T-helper 22 cell (primary cell): ENCODE measurements at places on chromosomes 4 and X.

DNA sequence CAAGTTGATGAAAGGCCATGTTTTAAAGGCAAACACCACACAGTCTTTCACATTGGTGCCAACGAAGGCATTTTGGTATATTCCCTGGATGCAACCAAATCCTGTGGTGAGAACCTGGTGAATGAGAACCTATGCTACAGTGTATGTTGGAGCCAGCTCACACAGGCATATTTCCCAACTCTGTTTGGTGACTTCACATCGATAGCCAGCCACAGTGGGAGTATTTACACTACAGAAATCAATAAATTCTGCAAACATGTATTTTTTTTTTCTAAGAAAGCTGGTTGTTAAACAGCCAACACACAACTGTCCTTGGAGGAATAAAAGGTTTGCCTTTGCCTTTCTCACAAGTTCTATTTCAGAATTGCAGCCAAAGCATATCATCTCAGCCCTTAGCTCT lies 691.0 kb downstream of the GRID2 start:
- DNase-seq: no peak

DNA sequence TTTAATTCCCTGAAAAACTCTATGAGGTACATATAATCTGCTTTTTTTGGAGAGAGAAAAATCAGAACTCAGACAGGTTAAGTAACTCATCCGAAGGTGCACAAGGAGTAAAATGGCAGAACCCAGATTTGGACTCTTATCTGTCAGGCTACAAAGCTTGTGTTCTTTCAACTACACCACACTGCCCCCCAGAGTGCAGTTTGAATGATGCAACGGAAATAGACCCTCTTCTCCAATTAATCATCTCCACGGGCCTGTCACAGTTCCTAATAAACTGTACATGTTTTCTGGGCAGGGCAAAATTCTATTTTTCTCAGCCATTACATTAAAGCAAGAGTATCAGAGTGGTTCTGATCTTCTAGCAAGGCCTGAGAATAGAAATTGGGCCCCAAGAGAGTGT lies 35.3 kb upstream of the DCX start:
- DNase-seq: no peak

- peak; percentile 29 for DNase-seq
Measured at GRCh38 chr4:184282251-184282713, 64.6 kb upstream of the ENPP6 start.

- DNase-seq: peak; percentile 23
Measured at GRCh38 chr4:83212041-83212851, 72.4 kb downstream of the COQ2 start.
